Activated naive CD8-positive, alpha-beta T cell treated with anti-CD3 and anti-CD28 coated beads for 36 hours (primary cell): ENCODE measurements at places on chromosomes 7 and 10. TPM values are rescaled to one million over a fixed set of nuclear protein-coding genes. Genes with fewer than 3 reads are reported as not detected.

DNA sequence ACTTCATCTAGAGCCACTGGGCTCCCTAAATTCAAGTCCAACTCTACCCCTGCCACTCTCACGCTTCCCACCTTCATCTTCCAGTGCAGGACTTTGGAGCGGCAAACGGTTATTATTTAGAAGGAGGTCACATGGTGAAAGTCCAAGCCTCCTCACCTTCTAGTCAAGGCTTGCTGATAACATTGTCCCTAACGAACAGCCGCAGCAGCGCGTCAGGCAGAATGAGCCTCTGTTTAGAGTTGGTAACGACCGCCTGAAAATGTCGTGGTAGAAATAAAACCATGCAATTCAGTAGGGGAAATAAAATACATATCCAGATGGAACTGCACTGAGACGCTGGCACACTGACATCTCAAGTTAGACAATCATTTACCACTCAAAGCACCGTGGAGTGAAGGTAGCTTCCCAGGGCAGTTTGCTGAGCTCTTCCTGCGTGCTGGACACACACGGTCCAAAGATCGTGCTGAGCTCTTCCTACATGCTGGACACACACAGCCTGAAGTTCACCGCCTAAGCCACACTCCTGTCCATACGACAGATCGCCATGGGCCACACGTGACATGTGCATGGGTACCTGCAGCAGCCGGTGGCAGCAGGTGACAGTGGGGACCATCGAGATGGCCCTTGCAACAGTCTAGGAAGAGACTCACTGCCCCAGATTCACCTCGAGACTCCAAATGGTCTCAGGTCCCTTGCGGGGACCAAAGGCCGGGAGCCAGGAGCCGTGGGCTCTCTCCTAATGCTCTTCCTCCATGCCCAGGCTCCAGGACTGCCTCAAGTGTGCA, 323.5 kb downstream of the PTPRN2 start:
- no peaks in the 10 kb centered on the region for H3K27me3 ChIP-seq
- H3K4me3 ChIP-seq, result no peak overlapping the region
- no peak overlapping the region for H3K27ac ChIP-seq
- no peak for DNase-seq
- no peaks in the 10 kb centered on the region for H3K4me1 ChIP-seq

DNA sequence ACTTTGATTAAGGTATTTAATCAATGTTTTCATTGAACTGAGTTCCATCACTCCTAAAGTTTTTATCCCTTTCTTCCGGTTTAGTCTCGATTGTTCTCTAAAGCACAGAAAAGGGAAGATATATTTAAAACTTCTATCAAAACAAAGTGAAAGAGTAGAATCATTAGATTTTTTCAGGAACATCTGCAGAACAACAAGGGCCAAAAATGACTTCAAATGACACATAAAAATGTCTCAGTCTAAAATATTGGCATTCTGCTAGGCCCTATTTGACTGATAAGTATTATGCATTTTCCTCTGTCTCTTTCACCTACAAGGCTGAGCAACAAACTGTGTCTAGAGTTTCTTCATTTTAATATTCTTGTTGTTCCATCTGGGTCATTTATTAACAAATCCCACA, 899.5 kb upstream of the LRRTM3 start:
- DNase-seq, result no peak
- no peaks in the 10 kb centered on the region for H3K36me3 ChIP-seq
- no peak overlapping the region for H3K4me3 ChIP-seq
- H3K27ac ChIP-seq, result no peak overlapping the region

DNA sequence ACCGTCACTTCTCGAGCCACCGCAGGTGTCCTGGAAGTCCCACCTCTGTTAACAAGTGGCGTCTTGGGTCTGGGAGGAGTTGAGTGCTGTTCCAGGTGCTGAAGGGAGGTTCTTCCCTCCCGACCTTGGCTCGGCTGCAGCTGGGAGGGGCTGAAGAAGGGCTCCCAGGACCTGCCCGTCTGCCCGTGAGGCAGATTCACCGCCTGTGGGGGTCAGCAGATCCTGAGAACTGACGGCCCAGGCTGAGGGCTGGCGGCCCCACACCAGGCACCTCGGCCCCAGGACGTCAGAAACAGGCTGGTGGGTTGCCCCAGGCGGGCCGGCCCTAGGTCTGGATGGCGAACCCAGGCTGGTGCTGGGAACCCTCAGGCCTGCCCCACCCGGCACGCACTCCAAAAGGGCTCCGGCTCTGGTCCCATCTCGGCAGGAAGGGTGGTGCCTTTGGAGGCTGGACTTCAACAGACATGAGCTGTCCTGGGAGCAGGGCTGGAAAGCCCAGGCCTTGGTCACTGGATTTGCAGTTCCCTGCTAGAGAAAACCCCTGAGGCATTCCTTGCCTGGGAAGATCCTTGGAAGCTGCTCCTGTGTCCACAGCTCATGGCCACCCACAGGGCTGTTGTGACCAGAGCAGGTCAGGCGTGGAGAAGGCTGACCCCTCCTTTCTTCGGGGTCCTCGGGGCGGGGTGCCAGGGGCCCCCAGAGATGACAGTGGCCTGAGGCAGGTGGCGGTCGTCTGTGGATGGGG, 42.6 kb upstream of the CFAP46 start:
- H3K36me3 ChIP-seq, result no peaks in the 10 kb centered on the region
- no peak overlapping the region for H3K27ac ChIP-seq
- no peak for DNase-seq
- peaks cover 4% of the 10 kb centered on the region for H3K27me3 ChIP-seq

- H3K27me3 ChIP-seq, result peaks cover 3% of the 10 kb centered on the region
- no peaks in the 10 kb centered on the region for H3K4me1 ChIP-seq
- H3K27ac ChIP-seq, result no peak overlapping the region
- no peak for DNase-seq
- H3K4me3 ChIP-seq, result no peak overlapping the region
These were observed 533.5 kb downstream of the PTPRN2 start for GRCh38 chr7:158054081-158054480.

CEP55 gene
- total RNA-seq, result 52.0 TPM
